Stimulated activated CD4-positive, alpha-beta T cell treated with anti-CD3 and anti-CD28 coated beads, Interleukin-4, amount 100 ng/mL, for 4 hours (primary cell): ENCODE measurements at places on chromosomes 2 and 18.
A peak's percentile ranks its signal among the peaks of the same experiment; 100 is the strongest.

DNA sequence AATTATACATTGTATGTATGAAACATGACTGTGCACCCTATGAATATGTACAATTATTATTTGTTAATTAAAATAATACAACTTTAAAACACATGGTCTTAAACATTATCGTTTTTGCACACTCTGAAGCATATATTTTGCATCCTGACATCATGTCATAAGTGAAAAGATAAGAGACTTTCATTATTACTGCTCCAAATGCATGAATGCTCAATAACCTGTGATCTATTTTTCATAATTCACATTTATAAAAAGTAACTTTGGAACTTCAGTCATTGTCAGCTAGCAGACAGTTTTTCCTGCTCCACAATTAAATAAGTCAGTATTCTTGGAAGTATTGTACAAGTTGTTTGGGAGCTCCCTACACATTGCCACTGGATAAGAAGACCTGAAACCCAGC lies 1.3 kb upstream of the ITPRIPL1 start:
- no peak for DNase-seq

DNA sequence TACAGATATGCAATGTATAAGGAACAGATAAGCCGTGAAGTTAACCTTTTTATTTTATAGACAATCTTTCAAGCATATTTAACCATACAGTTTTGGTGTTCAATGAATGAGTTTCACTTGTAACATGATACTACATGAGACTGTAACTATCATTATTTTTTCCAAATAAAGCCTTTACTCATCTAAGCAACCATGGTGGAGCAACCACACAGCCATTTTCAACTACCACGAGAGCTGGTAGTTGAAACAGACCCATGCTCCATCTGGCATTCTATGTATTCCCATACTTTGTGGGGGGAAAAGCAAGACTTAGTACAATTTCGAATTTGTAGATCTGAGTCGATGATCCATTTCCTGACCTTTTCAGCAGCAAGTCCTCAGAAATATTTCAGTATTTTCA lies 159.3 kb upstream of the RND3 start:
- no peak for DNase-seq

GRCh38 chr2:51619961-51620360 lies 588.0 kb upstream of the NRXN1 start:
- DNase-seq: no peak

- no peak for DNase-seq
Measured at GRCh38 chr2:98892871-98893270, 43.2 kb downstream of the CRACDL start.

DNA sequence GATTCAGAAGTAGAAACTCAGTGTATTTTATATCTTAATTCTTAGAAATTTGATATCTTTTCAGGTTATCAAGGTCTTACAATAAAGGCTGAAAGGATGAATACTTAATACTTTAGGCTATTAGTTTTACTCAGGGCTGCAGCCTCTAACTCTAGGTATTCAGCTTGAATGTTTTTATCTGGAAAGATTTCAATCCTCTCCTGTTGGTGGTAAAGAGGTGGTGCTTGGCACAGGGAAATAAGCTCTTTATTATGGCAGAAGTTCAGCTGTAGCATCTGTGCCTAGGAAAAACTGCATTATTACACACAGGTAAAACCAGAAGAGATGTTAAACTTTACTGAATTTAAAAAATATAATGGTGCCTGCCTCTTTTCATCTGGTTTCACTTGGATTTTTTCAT lies 11.1 kb downstream of the ACVR2A start:
- no peak for DNase-seq

- no peak for DNase-seq
Measured at GRCh38 chr2:170026361-170026760, 151.6 kb upstream of the MYO3B start.

DNA sequence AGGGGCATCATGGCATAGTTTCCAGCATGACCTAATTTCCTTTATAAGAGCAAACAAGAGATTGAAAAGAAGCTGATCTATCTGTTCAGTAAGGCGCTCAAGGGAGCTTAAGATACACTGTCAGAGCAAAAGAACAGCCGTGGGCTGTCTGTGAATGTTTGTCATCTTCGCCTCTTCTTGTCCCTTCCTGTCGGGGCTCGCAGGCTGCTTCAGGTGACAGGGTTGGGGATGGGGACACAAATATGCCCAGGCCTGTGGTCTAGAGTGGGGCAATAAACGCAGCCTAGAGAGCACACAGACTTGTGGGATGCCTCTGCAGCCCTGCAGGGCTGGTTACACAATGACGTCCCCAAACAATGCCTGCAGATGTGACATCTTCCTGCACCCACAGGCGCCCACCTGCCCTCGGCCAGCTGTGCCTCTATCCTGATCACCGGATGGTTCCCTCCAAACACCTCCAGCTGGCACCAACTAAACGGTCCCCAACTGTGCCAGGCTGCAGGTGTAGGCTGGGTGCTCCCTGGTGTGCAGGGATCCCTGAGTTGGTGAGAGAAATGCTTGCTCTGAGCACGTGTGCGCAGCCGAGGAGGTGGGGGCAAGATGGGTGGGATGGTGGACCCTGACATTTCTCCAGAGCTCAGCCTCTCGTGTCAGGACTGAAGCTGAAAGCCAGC lies 72.8 kb downstream of the EDAR start:
- no peak for DNase-seq

DNA sequence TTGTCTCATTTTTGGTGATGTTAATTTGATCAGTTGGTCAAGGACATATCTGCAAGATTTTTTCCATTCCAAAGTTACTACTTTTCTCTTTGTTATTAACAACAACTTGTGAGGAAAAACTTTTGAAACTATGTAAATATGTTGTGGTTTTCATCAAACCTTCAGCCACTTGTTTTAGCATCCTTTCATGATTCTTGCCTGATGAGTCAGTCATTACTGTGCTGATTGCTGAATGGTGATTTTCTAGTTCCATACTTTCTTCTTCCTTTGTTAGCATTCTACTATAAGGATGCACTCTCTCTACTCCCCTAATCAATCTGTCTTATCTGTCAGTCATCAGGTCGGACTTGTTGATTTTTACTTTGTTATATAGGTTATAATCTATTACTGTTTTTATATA lies 10.9 kb downstream of the TMEM87B start:
- DNase-seq: no peak

- DNase-seq: no peak
Measured at GRCh38 chr2:215882689-215883088, 130.7 kb downstream of the MREG start.

GRCh38 chr18:49062832-49063226 lies 112.1 kb upstream of the SMAD7 start:
- no peak for DNase-seq

DNA sequence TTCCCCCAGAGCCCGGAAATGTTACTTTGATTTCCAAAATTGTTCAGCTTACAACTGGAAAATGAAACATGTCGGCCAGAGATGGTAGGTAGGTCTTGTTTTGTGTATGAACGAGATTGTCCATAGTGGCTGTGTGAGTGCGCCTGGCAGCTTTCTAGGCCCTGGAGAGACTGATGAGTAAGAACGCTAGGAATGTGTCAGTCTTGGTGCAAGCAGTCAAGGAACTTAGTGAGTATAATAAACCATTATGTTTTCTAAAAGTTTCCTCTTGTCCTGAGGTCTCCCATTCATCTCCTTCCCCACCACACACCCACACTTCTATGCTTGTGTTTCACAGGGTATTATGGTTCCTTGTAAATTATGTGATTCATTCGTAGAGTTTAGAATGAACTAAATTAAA lies 234.2 kb downstream of the CDH2 start:
- no peak for DNase-seq

- no peak for DNase-seq
Measured at GRCh38 chr2:199833525-199833924, 17.5 kb downstream of the FTCDNL1 start.

GRCh38 chr2:12376025-12376424 lies 340.7 kb upstream of the TRIB2 start:
- DNase-seq: no peak

GRCh38 chr2:182625814-182626213 lies 90.2 kb upstream of the DNAJC10 start:
- DNase-seq: no peak

- DNase-seq: no peak
Measured at GRCh38 chr2:61450144-61450543, 20.7 kb downstream of the USP34 start.

GRCh38 chr2:74000666-74001065 lies 16.0 kb downstream of the TET3 start:
- no peak for DNase-seq

GRCh38 chr2:191573216-191573615 lies 104.7 kb upstream of the NABP1 start:
- no peak for DNase-seq

GRCh38 chr2:127641846-127642507 lies 4.0 kb upstream of the GPR17 start:
- peak; percentile 39 for DNase-seq

DNA sequence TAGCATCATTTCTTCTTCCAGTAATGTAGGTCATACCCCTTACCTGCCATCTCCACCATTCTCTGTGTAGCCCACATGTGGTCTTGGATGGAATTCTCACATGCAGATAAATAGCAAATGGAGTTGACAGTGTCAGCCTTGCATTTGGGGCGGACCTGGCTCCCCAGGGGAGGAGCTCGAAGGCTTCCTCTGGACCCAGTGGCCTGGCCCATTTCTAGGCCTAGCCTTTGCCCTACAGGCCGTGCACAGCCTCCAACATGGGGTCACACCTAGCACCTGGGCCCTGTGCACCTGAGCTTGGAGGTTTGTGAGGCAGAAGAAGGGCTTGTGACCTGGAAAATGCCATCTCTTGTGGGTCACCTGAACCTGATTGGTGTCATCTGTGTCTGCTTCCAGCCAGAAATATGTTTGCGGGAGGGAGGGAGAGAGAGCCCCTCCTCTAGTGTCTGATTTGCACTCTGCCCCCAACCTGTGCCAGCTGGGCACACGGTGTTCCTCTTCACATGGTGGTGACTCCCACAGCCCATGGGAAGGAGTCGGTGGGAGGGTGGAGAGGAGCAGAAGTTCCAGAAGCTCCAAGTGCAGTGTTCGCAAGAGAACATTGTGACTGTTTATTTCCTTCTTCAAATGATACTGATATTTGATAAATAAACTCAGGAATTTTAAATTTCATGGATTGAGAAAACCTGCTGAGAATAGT lies 33.0 kb downstream of the ITGB1BP1 start:
- DNase-seq: no peak

GRCh38 chr2:230807729-230808128 lies 57.0 kb upstream of the ITM2C start:
- DNase-seq: no peak

GRCh38 chr2:85342156-85342555 lies 12.2 kb downstream of the RETSAT start:
- no peak for DNase-seq

DNA sequence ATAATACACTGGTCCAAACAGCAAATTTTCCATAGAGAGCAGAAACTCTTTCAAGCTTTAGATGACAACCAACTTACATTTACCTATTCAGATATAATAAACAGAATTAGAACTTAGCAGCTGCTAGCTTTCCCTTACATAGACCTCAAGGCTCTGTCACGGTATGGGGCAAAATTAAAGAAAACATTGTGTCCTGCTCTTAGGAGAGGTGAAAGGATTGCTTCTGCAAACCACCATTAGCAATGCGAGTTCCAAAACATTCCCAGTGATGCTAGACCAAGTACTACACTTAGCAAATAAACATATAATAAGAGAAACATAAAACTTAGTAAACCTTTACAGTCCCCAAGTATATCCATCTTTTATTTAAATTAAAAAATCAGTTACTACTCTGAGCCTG lies 183.3 kb downstream of the CAMKMT start:
- DNase-seq: no peak

- DNase-seq: no peak
Measured at GRCh38 chr18:76486574-76486973, 8.5 kb downstream of the ZNF516 start.

GRCh38 chr18:23169673-23170044 lies 34.4 kb downstream of the CABLES1 start:
- DNase-seq: no peak

GRCh38 chr2:222439692-222440091 lies 15.3 kb downstream of the SGPP2 start:
- no peak for DNase-seq

DNA sequence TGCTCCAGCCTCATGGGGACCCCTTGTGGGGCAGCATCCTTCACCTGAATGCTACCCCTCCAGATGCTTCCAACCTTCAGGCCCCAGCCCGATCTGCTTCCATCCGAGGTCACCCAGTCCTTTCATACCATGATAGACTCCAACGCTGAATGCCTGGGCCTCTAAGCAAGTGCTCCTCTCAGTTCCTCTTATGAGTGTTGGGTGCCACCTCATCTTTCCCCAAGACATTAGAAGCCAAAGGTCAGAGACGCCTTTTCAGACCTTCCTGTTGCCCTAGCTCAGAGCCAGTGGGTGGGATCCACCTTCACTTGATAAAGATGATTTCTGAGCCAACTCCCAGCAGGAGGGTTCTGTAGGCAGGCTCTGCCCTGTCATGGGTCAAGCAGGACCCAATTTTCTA lies 174.5 kb upstream of the MGAT5 start:
- DNase-seq: no peak

DNA sequence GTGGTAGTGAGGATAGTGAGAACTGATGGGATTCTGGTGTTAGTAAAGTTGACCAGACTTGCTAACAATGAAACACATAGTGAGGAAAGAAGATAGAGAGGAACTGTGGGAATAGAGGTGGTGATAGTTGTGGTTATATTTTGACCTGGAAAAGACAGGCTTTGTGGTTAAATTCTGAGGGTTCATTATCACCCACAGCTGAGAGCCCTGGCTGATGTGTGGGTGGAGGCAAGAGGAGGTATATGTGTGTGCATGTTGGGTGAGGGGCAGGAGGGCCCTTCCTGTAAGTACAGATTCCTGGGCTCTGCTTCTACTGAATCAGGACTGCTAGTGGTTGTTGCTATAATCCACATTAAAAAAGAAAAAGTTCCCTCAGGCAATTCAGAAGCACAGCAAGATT lies 26.2 kb upstream of the TMEM163 start:
- DNase-seq: no peak

DNA sequence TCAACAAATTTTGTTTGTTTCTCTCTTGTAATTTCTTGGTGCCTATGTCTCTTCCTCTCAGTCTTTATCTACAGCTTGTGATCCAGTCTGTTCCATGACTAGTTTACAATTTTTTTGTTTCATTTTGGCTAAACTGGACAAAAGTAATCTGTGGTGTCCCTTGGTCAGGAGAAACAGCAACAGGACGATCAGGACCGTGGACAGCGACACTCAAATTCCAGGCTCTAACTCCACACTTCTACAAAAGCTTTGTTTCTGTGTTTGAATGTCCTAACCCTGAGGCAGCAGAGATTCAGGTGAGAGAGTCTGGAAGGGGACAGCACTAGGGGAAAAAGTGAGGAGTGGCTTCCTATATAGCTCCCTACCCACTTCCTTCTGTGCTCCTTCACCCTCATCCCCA lies 593.3 kb upstream of the FANCL start:
- DNase-seq: no peak
